Mesenchymal stem cell (in vitro differentiated cells and primary cell): ENCODE measurements at places on chromosomes 5 and 9.

DNA sequence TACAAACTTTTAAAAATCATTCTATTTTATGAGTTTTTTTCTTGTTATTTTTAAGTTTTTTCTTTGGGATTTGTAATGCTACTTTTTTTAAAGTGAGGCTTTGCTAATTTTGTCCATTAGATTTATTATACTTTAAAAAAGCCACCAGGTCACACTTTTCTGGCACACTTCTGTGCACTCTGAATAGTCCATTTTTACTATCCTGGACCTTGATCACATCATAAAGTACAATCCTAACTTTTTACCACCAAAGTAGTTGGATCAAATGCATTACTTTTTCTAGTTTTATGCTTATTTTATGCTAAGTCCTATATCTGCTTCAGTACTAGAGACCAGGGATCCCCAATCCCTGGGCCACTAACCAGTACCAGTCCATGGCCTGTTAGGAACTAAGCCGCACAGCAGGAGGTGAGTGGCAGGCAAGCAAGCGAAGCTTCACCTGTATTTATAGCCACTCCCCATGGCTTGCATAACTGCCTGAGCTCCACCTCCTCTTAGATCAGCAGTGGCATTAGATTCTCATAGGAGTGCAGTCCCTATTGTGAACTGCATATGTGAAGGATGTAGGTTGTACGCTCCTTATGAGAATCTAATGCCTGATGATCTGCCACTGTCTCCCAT is 16.0 kb downstream of the FRRS1L start:
- DNase-seq, result no peak

- DNase-seq, result no peak
Measured at GRCh38 chr9:93911801-93912554, 43.2 kb downstream of the BARX1 start.

DNA sequence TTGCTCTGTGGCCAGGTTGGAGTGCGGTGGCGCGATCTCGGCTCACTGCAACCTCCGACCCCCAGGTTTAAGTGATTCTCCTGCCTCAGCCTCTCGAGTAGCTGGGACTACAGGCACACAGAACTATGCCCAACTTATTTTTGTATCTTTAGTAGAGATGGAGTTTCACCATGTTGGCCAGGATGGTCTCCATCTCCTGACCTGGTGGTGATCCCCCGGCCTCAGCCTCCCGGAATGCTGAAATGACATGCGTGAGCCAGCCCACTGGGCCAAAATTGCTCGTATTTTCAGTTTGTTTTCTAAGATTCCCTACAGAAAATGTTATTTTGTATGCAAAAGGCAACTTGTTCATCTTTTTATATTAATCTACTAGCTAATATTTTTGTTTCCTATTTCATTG is 782.6 kb downstream of the TLE1 start:
- no peak for DNase-seq

DNA sequence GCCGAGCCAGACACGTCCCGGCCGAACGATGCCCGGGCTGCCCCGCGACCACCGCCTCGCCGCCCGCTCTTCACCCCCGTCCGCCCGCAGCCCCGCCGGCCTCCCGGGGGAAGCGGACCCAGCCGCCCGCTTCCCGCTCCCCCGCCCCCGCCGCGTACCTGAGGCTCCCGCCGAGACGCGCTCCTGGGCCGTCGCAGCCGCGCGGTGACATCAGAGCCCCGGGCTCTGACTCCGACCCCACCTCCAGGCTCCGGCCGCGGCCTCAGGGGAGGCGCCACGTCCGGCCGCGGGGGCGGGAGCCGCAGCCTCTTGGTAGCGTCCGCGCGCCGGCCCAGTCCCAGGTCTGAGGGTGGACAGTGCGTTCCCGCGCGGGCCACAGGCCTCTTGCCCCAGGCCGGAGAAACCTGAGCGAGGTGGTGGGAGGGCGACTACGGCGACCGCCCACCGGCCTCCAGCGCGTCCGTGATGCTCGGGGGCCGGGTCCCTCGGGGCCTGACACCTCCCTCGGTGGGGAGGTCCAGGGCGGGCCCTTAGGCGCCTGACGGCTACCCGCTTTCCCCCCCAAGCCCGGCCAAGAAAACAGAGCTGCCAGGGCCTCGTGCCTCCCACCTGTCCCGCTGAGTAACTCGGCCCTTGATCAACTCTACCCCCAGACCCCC is at the start of gene SHROOM1:
TSS of gene SHROOM1 (minus strand) at position 212 of the 659 bp plus-strand sequence. CDS start 4,507 bp downstream, outside the sequence.
- peak; percentile 50 for DNase-seq

GRCh38 chr5:178196281-178196812 is 8.0 kb upstream of the HNRNPAB start:
- DNase-seq, result no peak

GRCh38 chr9:124941679-124942561 is 1.0 kb upstream of the GOLGA1 start:
- peak; percentile 78 for DNase-seq

DNA sequence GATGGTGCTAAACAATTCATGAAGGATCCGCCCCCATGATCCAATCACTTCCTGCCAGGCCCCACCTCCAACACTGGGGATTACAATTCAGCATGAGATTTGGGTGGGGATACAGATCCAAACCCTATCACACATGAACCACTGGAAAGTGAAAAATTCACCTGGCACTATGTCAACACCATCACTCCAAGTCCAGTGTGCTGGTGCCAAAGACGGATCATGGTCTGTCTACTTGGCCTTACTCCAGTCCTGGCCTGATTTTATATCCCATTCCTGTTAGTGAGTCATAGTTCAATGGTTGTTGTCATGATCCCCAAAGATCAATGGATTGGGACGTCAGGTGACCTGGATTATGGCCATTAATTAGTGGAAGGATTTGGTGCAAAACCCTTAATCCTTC is 147.4 kb upstream of the RPS23 start:
- no peak for DNase-seq

- no peak for DNase-seq
Measured at GRCh38 chr5:2750758-2751464, 566 bp downstream of the IRX2 start.
